ENCODE measurements at places on chromosomes 4 and X.

GRCh38 chr4:125994024-125994423 lies 679.3 kb downstream of the FAT4 start:
- DNase-seq, result no peak

GRCh38 chrX:30971774-30972603 lies 82.9 kb upstream of the TAB3 start:
- DNase-seq, result peak; percentile 31

- no peak for DNase-seq
Observed at GRCh38 chr4:110533940-110534339, 58.0 kb downstream of the ENPEP start.

- no peak for DNase-seq
Observed at GRCh38 chr4:58760737-58761136, 1650.6 kb upstream of the IGFBP7 start.

DNA sequence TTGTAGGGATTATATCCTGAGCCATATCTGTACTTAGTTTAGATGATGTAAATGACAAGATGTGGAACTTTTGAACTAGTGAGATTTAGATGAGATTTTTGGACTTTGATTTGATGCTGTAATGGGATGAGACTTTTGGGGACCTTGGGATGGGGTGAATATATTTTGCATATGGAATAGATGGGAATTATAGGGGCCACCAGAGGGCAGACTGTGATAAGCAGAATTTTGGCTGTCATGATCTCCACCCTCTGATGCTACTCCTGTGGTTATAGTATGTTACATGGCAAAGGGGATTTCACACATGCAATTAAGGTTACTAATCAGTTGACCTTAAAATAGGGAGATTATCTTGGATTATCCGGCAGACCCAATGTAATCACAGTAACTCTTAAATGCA lies 214.0 kb upstream of the NHS start:
- no peak for DNase-seq

Data from hematopoietic multipotent progenitor cell treated with erythropoietin and hydrocortisone succinate and interleukin-3 and kit ligand, for 17 days (in vitro differentiated cells).